ENCODE measurements at places on chromosomes 6 and 20.

- DNase-seq: no peak
Measured at GRCh38 chr6:4516206-4516605, 260.0 kb upstream of the CDYL start.

DNA sequence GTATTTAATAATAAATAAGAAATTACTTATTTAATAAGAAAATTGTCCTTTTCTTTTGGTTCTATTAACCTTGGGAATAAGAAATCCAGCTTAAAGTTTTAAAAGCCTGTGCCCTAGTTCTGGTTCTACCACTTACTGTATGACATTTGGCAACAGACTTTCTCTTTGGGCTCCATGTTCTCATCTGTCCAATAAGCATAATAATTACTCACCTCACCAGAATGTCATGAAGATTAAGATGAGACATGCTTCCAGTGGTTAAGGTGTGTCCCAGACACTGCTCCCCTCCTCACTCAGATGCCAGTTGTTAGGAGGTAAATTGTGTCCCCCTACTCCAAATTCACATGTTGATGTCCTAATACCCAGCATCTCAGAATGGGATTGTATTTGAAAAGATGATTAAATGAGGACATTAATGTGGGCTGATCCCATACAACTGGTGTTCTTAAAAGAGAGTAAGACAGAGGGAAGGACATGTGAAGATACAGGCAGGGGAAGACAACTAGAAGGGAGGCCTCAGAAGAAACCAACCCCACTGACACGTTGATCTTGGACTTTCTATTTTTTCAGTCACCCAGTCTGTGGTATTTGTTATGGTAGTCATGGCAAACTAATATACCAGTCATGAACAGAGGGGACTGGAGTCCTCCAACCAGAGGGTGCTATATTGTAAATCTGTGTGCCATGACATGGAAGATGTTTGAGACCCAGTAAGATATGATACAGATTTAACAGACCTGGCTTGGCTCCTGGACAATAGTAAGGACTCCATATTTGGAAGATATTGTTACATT, 6.4 kb upstream of the MICAL1 start:
- no peak for DNase-seq

GRCh38 chr6:163327165-163327880, 87.2 kb upstream of the QKI start:
- DNase-seq: no peak

GRCh38 chr6:165552248-165552736, 110.7 kb downstream of the PDE10A start:
- DNase-seq: no peak

DNA sequence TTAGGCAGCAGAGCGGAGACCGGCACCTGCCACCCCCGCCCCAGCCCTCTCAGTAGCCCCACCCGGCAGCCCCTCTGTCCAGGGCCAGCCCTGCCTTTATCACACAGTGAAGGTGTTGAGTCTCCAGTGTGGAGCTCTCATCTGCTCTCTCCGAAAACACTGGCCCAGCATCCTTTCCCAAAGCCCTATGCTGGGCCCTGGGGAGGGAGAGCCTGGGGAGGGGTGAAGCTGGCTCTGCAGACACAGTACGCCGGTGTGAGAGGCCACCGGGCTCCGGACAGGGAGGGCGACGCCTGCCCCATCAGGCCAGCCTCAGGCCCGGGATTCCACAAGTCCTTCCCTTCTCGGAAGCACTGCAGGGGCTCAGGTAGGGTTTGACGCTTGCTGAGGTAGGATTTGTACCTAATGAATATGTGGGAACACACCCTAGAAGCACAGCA, 186.9 kb downstream of the ERMARD start:
- no peak for DNase-seq

DNA sequence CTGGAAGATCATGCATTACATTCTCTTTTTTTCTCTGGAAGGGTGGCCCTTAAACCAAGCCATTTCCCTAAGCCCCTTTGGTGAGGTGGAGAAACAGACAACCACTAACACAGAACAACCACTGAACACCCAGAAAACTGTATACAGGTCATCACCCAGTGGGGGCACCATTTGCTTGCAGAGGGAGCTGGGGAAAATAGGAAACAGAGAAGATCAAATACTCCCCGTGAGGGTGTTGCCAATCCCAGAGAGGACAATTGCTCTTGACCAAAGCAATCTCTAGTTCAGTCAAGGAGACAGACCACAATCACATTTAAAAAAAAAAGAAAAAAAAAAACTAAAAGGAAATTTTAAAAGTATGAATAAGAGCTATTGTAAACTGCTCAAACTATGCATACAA, 865 bp upstream of the DAAM2 start:
- no peak for DNase-seq

GRCh38 chr20:8414586-8415274, 282.7 kb downstream of the PLCB1 start:
- DNase-seq: no peak

GRCh38 chr6:36692861-36693702, 4.5 kb upstream of the RAB44 start:
- DNase-seq: no peak

DNA sequence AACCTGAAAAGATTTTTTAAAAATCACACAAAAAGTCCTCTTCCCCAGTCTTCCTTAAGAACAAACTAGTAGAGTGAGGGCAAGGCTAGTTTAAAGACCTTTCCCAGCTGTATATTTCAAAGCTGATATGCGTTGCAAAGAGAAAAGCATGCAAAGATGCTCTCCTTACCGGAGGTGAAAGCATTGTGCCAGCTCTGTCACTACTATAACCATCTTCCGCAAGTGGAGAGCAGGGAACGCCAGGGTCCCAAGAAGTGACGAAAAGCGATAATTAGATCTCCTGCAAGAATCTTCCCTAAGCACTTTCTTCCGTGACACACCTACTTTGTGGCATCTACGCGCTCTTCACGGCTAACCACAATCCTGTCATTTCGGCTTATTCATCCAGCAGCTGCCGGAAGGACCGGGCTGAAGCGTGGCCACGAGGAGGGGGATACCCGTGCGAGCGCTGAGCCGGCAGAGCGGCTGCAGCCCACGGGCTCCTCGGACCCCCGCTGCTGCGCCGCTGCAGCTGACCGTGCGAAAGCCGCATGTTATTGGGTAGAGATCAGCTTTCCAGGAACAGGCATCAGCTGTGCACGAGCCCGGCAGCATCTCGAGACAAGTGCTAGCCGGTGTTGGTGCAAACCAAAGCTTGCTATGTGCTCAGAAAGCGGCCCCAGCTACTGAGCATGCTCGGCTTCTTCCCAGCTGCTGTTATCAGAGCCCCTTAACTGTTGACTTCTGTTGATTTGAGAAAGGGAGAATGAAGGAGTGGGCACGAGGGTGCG, 57.2 kb upstream of the ARHGAP18 start:
- no peak for DNase-seq

GRCh38 chr6:169779896-169780295, 28.5 kb downstream of the ERMARD start:
- DNase-seq: no peak

DNA sequence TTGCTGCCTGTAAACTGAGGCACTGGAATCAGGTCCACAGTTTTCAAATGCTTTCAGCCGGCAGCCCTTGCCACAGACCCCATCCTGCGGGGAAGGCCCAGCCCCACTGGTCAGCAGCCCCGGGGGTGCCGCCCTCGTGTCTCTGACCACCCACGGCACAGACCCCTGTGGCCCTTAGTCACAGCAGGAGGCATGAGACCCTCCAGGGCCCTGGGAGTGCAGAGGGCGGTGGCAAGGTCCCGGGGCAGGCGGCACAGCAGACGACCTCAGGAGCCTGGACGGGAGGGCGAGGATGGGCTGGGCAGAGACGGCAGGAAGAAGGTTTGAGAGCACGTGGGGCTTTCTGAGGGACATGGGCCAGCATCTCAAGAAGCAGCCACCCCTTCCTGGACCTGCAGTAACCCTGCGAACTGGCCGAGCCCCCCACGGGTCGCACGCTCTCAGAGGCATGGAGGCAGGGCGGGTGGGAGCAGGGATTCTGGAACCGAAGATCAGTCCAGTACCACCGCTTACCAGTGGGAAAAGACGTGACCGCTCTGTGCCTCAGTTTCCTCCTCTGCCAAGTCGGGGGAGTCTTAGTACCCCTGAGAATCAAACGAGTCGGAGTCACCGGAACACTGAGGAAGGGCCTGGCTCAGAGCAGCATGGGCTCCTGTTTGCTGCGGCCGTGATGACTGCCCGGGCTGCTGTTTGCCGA, 140.7 kb downstream of the TAF4 start:
- DNase-seq: no peak

DNA sequence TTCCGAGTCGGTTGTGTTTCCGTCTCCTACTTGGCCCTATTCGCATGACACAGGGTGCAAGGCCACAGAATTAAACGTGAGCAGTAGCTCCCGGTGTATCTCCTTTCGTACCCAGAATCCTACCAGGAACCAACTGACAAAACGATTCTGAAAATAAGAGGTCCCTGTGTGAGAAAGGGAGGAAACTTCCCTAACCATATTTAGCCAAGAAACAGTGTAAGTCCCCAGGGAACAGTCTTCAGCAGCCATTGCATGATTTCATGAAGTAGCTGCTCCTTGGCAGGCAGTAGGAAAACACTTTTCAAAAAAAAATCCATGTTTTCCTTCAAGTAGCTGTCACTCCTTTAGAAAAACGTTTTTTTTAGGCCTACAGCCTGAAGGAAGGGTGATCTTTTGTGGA, 46.9 kb downstream of the PDE10A start:
- DNase-seq: no peak

GRCh38 chr20:61674688-61675087, 391.0 kb downstream of the TAF4 start:
- DNase-seq: no peak

DNA sequence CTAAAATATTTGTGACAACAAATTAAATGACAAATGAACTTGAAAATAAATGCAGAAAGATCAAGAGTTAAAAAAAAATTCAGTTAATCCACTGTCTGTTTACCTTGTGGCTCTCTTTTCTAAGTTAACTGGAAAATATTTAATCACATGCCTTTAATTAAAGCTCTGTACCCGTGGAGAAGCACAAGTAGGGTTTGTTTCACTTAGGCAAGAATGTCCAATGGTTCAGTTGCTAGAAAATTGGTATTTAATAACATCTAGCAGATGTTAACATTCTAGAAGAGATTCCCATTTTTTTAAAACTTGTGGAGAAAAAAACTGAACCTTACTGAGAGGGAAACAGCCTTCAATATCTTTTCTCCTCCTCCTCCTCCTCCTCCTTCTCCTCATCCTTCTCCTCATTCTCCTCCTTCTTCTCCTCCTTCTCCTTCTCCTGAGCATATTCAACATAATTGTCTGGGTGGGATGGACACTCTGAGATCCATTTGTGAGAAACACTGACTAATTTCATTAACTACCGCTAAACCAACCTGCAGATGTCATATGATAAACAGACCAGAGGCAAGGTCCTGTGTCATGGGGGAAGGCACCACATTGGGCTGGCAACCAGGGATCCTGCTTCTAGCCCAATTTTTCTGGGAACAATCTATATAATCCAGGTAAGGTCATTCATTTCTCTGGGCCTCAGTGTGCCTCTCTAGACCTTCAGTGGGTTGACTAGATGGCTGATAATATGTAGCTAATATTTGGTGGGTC, 44.1 kb upstream of the AKIRIN2 start:
- no peak for DNase-seq

DNA sequence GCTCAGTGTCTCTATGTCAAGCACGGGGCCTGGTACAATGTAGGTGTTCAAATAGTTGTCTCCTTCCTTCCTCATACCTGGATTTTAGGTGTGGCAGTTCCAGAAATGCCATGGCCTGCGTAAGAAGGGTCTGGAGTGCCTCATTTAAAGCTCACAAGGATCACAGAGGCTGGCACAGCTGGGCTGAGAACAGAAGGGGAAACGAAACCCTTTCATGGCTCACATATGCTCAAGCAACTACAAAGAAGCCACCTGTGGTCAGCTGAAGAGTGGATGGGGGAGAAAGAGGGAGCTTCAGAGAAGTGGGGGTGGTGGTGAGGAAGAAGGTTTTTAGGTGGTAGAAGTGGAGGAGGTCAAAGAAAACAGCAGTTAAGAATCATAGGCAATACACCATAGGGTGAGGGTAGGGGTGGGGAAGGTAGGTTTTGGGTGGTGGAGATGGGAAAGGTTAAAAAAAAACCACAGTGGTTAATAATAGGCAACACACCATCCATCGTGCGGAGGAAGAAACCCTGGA, 17.0 kb upstream of the TOP1 start:
- no peak for DNase-seq

DNA sequence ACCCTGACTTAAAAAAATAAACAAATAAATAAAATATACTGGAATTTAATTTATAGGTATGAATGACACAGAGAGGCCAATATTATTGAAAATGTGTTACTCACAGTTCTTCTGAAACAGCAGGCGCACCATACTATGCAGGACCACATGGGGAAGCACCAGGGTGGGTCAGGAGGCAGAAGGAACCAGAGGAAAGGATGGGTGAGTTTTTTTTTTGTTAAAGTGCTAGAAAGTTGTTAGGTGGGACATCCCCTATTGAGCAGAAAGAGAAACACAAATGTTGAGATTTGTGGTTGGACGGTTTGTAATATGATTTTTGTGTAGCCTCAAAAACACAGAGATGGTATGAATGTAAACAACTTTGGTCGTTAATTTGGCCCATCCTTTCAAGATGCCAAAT, 26.0 kb downstream of the PTPRA start:
- DNase-seq: no peak

DNA sequence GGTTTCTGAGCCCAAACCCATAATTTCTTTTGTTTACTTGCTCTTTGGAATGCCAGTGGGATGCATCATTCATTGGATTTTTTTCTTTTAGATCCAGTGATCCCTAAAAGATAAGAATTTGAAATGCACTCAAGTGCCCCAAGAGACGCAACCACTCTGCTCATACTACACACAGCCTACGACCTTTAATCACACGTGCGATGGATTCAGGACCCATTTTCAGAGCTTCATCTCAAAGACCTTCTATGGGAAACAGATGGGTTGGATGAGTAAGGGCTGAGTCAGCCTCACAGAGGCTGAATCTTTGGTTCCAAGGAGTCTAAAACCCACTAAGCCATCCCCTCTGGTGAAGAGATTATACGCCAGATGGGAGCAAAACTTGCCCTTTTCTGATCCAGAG, 265.5 kb upstream of the EXOC2 start:
- no peak for DNase-seq

DNA sequence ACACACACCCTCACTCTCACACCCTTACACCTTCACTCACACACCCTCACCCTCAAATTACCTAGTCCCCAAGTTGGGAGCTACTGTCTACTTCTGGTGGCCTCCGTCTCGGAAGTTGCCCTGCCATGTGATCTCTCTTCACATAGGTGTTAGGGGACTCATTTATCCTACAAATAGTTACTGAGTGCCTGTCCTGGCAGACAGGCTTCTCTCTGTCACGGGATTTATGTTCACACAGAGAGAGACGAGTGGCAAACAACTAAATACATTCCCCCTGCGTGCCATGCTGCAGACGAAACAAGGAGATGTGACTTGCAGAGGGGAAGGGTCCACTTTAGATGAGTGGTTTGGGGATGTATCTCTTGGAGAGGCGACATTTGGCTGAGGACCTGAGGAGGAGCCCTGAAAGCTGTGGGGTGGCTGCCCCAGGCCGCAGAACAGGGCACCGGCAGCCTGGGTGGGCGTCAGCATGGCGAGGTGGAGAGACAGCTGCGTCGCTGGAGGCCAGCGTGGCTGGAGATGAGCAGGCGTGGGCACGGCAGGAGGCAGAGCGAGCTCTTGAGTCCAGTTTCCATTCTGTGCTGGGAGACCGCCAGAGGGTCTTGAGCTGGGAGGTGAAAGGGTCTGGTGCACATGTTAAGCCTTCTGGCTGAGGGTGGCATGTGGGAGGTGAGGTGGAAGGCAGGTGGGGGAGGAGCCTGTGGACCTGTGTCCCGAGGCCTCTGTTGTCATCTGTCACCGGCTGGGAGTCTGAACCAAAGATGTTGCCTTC, 17.2 kb downstream of the DYNLT1 start:
- no peak for DNase-seq

GRCh38 chr6:41040101-41040939, 1.3 kb upstream of the UNC5CL start:
- DNase-seq: no peak

Measured in NCI-H1694 treated with DMSO at 0.1 percent for 48 hours (cell line).